Upper lobe of left lung (tissue), 6 donors: ENCODE measurements at places on chromosomes 5 and 9. TPM values are rescaled to one million over a fixed set of nuclear protein-coding genes. Genes with fewer than 3 reads are reported as not detected.

DNA sequence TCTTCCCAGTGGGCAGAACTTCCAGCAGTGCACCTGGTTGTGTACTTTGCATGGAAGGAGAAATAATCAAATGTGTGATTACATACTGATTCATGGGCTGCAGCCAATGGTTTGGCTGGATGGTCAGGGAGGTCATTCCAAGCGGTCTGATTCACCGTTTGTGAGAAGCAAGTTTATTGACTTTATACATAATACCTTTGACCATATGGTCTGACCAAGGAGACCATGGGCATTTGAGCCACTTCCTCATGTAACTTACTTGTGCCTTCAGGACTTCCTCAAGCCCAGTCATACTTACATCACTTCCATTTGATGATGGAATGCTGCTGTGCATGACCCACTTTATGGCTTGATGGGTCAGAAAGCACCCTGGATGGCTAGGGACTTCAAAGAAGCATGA, 41.1 kb downstream of the DAP start:
- H3K36me3 ChIP-seq, result peaks cover 9% of the 10 kb centered on the region
- DNase-seq, result no peak
- H3K27ac ChIP-seq, result no peak overlapping the region

DNA sequence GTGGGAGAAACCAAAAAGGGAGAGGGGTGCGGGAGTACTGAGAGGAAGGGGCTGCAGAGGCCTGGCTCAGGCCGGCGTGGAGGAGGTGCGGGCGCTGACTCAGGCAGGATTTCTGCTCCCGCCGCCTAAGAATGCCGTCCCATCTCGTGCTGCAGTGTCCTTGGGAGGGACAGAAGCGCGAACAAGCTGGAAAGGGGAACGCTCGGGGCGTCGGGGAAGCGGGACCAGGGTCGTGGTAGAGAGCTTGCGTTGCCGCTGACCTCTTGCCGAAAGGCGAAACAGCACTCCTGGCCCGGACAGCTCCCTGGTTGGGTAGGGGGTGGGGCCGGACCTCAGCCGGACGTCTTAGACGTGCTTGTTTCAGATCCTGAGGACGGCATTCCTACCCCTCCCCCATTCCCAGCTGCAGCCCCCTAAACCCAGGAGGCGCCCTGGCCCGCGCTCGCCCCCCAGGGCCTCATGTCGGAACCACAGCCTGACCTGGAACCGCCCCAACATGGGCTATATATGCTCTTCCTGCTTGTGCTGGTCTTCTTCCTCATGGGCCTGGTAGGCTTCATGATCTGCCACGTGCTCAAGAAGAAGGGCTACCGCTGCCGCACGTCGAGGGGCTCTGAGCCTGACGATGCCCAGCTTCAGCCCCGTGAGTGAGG, 1.1 kb downstream of the RELL2 start:
- no peaks in the 10 kb centered on the region for H3K36me3 ChIP-seq
- H3K4me3 ChIP-seq, result peak overlapping the region; percentile 76
- peaks cover 29% of the 10 kb centered on the region for H3K4me1 ChIP-seq
- peak; percentile 90 for DNase-seq
- H3K27ac ChIP-seq, result peak overlapping the region; percentile 59

- no peaks in the 10 kb centered on the region for H3K27me3 ChIP-seq
- no peaks in the 10 kb centered on the region for H3K4me1 ChIP-seq
- no peak overlapping the region for H3K4me3 ChIP-seq
- no peak for DNase-seq
- H3K27ac ChIP-seq, result no peak overlapping the region
Observed at GRCh38 chr9:104329245-104329644, 174.8 kb upstream of the OR13F1 start.

- no peaks in the 10 kb centered on the region for H3K27me3 ChIP-seq
- DNase-seq, result no peak
- peak overlapping the region; percentile 52 for H3K4me3 ChIP-seq
- H3K36me3 ChIP-seq, result no peaks in the 10 kb centered on the region
- peaks cover 14% of the 10 kb centered on the region for H3K4me1 ChIP-seq
Observed at GRCh38 chr5:160470437-160471361, 49.0 kb downstream of the PTTG1 start.

- H3K27me3 ChIP-seq, result no peaks in the 10 kb centered on the region
- H3K36me3 ChIP-seq, result no peaks in the 10 kb centered on the region
- no peaks in the 10 kb centered on the region for H3K4me1 ChIP-seq
- DNase-seq, result no peak
Observed at GRCh38 chr5:74173241-74173640, 467.3 kb downstream of the ENC1 start.

Gene BICD2
- total RNA-seq, result 40.3 TPM

DNA sequence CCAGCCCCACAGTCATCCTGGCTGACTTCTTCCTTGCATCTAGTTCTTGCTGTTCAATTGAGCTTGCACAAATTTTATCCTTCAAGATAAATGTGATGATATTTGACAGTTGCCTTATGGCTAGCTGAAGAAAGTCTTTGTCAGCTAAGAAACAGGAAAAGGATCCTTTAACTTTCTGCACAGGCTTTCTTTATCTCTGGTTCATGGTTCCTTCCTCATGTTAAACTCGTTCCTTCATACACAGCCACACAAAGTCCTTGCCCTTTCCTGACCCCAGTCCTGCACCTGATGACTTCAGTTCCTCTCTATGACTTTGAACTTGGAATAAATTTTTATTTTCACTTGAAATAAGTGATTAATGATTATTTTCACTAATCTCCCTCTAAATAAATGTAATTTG, 132.5 kb upstream of the PRSS3 start:
- H3K36me3 ChIP-seq, result no peaks in the 10 kb centered on the region
- H3K27ac ChIP-seq, result no peak overlapping the region

DNA sequence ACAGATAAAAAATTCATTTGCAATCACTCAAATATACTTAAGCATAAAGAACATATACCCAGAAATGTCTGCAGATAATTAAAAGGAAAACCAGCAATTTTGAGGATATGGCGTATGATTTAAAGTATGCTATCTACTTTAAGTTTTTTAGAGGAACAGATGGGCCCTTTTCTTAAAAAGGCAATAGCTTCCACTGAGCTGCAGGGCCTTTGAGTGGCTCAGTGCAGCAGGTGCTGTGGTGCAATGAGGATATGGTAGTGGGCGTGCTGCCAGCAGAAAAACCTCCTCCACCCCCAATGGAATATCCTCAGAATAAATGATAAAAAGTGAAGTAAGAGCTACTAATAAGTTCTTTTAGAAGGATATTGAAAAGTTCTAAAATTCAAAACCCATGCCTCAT, 814.5 kb downstream of the MTRR start:
- H3K27me3 ChIP-seq, result no peaks in the 10 kb centered on the region
- H3K4me3 ChIP-seq, result no peak overlapping the region
- H3K4me1 ChIP-seq, result no peaks in the 10 kb centered on the region
- H3K36me3 ChIP-seq, result no peaks in the 10 kb centered on the region
- H3K27ac ChIP-seq, result no peak overlapping the region

Gene DBH
- total RNA-seq, result not detected

GRCh38 chr5:100598446-100598845, 63.3 kb downstream of the FAM174A start:
- no peaks in the 10 kb centered on the region for H3K36me3 ChIP-seq
- H3K27ac ChIP-seq, result no peak overlapping the region
- no peaks in the 10 kb centered on the region for H3K27me3 ChIP-seq
- DNase-seq, result no peak
- H3K4me3 ChIP-seq, result no peak overlapping the region

DNA sequence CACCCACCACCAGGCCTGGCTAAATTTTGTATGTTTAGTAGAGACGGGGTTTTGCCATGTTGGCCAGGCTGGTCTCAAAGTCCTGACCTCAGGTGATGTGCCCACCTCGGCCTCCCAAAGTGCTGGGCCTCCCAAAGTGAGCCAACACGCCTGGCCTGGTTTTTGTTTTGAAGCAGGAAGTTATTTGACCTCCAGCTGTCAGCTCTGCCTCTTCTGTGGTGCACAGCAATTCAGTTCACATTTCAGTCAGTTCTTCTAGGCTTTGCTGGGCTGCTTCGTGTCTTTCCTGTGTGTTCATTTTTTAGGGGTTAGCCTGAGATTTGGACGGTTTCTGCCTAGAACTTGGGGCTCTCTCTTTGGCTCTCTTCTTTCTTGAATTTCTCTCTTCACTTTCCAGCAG, 8.9 kb downstream of the LCN1 start:
- no peak for DNase-seq
- H3K36me3 ChIP-seq, result no peaks in the 10 kb centered on the region
- H3K27ac ChIP-seq, result no peak overlapping the region
- no peak overlapping the region for H3K4me3 ChIP-seq
- H3K27me3 ChIP-seq, result no peaks in the 10 kb centered on the region
- H3K4me1 ChIP-seq, result no peaks in the 10 kb centered on the region

DNA sequence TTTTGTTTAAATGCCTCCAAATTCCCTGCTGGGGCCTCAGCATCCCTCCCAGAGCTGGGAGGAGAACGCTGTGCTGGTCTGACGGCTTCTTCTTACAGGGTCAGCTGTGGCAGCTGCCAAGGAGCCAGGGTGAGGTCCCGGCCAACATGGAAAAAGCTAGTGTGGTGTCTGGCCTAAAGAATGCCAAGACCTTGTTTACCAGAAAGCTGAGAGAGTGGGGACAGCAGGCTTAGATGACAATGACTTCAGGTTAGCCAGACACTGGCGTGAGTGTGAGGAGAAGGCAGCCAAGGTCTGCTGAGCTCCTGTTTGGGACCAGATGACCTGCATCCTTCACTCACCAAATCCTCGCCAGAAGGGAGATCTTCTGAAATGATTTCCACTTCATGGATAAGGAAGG, 112.5 kb downstream of the CRB2 start:
- no peak overlapping the region for H3K27ac ChIP-seq
- no peaks in the 10 kb centered on the region for H3K27me3 ChIP-seq
- DNase-seq, result no peak
- H3K4me3 ChIP-seq, result no peak overlapping the region
- H3K4me1 ChIP-seq, result no peaks in the 10 kb centered on the region
- no peaks in the 10 kb centered on the region for H3K36me3 ChIP-seq

- H3K4me3 ChIP-seq, result no peak overlapping the region
- H3K27ac ChIP-seq, result no peak overlapping the region
- H3K36me3 ChIP-seq, result no peaks in the 10 kb centered on the region
- H3K4me1 ChIP-seq, result no peaks in the 10 kb centered on the region
- H3K27me3 ChIP-seq, result no peaks in the 10 kb centered on the region
Observed at GRCh38 chr5:113112435-113112834, 135.8 kb downstream of the DCP2 start.

DNA sequence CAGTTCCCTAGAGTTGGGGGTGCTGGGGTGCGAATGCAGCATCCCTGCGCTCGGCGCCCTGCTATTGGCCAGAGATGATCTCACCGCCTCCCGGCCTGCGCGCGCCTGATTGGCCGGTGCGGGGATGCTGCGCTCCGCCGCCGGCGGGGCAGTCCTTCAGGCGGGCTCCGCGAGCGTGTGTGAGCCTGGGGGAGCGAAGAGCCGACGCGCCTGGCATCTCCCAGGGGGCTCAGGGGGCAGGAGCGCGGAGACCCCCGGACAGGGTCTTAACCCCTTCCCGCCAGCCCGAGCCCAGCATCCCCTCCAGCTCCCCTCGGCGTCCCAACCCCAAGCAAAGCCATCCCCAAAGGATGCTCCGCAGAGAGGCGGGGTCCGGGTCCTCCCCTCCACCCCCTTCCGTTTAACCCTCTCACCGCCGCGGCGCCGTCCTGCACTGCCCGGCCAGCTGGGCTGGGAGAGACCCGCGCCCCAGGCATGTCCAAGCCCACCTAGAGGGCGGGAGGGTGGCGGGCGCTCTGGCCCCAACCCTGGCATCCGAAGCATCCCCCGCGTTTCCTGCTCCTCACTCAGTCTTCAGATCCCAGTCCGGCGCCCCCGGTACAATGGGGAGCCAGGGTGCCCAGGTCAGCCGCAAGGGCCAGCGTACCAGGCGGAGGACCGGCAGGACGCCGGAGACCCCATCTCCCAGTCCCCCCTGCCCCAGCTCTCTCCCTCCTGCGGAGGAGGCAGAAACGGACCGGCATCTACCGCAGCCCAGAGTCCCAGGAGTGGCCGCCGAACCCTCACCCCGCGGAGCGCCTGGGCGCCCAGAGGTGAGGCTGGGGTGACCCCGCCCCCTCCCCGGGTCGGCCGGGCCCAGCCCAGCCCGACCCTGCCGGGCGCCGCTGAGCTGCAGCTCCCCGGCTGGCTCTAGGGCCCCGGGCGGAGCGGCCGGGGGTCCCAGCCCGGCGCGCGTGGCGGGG, 19.3 kb upstream of the TOR2A start:
- peak overlapping the region; percentile 89 for H3K27ac ChIP-seq
- H3K4me1 ChIP-seq, result peaks cover 30% of the 10 kb centered on the region
- no peaks in the 10 kb centered on the region for H3K27me3 ChIP-seq
- peaks cover 42% of the 10 kb centered on the region for H3K36me3 ChIP-seq

Gene SLC1A1
- total RNA-seq, result 58.0 TPM

DNA sequence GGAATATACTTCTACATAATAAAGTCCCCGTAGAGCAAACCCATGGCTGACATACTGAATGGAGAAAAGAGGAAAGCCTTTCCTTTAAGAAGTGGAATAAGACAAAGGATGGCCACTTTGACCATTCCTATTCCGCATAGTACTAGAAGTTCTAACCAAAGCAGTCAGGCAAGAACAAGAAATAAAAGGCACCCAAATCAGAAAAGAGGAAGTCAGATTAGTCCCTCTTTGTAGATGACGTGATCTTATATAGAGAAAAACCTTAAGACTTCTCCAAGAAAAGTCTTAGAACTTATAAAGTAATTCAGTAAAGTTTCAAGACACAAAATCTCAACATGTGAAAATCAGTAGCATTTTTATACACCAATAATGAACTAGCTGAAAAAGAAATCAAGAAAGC, 133.9 kb downstream of the GIN1 start:
- H3K27me3 ChIP-seq, result no peaks in the 10 kb centered on the region
- no peak for DNase-seq
- H3K27ac ChIP-seq, result no peak overlapping the region

DNA sequence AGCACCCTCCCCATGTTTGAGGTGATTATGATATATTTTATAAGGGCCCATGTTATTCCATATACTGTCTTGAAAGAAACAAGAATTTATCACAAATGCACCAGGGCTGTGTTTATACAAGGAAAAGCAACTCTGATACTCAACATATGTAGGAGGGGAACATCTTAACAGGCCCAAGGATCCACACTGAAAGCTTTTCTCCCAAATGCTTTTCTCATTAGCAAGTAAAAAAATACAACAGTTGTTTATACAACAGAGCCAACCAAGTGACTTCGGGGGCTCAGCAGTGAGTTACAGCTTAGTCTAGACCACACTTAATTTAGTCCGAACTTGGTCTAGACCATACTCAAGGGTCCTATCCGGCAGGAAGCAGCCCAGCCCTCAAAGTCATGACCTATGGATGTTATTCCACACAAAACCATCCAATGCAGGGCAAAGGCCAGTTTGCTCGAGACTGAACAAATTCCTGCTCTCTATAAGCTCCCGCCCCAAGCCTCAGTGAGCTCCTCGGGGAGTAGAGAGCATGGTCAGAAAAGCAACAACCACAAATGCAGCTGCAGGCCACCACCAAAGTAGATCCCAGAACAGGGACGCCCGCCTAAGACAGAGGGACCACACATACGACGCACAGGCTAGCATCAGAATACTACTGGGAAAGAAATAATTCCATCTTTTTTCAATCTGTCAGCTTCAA, 6.8 kb downstream of the GZMK start:
- no peak overlapping the region for H3K4me3 ChIP-seq
- no peak for DNase-seq
- no peaks in the 10 kb centered on the region for H3K27me3 ChIP-seq
